Peyer's patch (tissue), 4 donors: ENCODE measurements at places on chromosomes 7 and 10.

DNA sequence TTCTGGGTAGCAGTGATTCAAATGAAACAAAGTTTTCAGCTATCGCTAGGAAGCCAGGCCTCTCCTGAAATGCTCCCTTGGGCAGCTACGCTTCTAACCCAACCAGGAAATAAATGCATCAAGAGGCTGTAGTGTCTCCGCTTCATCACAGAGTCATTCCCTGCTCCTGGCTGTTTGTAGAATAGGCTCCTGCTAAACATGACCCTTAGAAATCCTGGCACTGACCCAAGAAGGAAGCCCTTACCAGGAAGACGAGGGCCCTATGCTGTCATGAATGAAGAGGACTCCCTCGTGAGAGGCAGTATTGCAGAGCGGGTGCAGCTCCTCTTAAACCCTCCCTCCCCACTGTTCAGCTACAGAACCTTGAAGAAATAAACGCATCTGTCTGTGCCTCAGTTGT lies 48.3 kb downstream of the NOD1 start:
- no peak for DNase-seq

DNA sequence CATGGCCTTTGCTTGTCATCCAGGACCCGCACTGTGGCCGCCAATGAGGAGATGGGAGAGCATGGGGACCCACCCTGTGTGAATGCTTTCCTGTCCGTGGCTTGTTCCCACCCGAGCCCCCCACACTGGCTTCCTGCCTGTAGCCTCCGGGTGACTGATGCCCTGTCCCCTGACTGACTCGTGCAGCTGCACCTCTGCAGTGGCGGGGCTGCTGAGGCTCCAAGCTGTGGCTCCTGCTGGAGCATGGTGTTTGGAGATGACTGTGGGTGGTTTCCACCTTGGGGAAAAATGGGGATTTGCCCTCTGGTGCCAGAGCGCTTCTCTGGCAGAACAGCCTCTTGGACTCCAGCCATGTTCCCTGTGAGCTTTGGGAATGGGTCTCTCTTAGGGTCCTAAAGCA lies 2.1 kb downstream of the CAMK1D start:
- DNase-seq = peak; percentile 49

DNA sequence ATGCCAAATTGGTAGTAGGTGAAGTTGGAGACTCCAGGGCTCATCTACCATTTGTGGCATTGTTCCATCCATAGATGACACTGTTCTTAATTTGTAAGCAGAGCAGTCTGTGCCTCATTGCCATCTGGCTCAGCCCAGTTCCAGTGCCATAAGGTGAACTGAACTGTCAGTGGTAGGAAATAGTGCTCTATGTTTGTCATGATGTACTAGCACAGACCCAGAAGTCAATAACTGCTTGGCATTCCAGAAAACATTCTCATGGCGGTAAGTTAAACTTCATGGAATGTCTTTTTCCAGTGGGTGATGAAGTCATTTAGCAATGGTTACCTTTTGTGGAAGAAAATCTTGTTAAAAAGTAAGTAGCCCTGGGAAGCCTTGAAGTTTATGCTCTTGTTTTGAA lies 302.7 kb downstream of the SUGCT start:
- DNase-seq = no peak

GRCh38 chr7:73740771-73741170 lies 2.2 kb upstream of the ABHD11 start:
- DNase-seq = no peak

DNA sequence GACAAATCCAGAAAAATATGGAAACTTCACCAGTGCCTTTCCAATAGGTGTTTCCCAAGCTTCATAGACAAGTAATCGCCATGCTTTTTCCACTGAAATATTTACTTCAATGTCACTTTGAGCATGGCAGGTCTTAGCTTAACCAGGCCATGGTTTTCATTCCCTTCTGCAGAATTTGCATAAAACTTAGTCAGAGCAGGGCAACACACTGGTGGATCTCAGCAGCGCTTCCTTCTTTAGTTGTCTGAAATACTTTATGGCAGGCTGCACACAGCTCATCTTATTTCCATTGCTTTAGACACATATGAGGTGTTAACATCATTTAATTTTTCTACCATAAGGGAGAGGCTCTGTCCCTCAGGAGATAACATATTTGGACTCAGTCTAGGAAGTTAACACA lies 102.9 kb upstream of the AHR start:
- DNase-seq = no peak
